ENCODE measurements at places on chromosomes 1 and 21. TPM values are rescaled to one million over a fixed set of nuclear protein-coding genes. Genes with fewer than 3 reads are reported as not detected.
A peak's percentile ranks its signal among the peaks of the same experiment; 100 is the strongest.

GRCh38 chr1:229570891-229571516 is 12.5 kb upstream of the ABCB10 start:
- no peak for DNase-seq

The RNF186 gene
- polyA plus RNA-seq: not detected

DNA sequence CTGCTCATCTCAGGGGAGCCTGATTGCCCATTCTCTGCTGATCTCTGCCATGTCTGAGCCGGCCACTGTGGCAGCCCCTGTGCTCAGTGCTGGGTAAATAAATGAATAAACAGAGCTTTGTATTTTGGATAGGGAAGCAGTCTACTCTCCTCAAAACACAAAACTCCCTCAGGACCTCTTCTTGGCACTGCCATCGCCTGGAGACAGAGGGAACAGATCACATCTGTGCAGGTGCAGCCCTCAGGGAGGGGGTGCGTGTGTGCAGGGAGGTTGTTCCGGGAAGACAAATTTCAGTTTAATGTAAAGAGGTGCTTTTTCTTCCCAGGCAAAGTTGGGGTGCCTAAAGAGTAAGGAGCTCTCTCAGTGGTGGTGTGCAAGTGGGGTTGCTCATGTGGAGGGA is 7.7 kb upstream of the FAM167B start:
- DNase-seq: no peak

DNA sequence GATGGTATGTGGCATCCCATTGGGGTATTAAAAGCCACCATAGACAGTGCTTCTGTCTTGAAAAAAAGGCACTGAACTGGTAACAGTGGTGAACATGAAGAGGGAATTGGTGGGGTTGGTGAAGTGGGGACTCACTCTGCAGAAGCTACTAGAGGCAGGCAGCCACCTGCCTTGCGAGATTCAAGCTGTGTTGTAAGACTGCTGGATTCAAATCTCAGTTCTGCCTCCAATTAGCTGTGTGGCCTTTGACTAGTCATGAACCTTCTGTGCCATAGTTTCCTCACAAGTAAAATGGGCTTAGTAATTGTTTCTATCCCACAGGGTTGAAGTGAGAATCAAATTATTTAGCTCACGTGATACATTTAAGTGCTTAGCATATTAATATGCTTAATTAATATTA is 16.6 kb upstream of the ELOA start:
- DNase-seq: no peak

DNA sequence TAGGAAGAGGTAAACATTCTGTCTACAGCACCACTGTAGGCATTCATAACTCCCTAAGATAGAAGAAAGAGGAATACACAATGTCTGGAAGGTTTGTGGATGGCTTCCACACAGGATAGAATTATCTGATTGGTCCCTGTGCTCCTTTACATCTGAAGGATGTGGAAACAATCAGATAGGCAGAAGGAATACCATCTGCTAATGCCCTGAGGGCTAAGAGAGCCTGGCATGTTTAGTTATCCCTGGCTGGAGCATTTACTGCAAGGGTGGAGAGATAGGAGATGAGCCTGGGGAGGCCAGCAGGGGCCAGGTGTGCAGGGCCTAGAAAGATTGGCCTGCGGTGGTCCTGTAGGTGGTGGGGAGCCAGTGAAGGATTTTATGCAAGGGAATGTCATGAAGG is 8.6 kb upstream of the ACBD3 start:
- no peak for DNase-seq

DNA sequence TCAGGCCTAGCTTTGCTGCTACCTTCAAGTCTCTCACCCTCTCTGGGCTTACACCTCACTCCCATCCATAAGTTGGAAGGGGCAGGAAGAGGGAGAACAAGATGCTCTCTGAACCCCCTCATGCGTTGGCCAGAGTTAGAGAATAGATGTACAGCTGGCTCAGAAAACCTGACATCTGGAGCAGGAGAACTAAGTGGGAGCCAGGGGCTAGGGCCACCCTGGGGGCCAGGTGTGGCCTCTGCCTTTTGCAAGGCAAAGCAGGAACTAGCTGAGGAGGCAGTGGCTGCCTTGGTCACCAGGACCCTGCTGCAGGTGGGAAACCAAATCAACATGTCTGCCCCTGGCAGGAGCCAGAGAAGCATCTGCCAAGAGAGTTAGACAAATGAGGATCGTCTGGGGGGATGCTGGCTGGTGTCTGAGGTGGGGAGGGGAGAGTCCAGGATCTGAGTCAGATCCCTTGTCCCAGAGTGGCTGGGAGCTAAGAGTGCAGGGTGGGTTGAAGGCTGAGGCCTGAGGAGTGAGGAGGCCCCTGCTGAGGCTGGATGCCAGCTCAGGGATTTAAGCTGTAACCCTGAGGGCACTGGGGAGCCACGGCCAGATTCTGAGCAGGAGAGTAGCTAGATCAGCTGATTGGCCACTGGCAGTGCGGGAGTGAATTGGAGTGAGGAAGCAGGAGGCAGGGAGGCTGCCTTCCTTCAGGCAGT is 115.0 kb downstream of the EPHB2 start:
- DNase-seq: no peak

DNA sequence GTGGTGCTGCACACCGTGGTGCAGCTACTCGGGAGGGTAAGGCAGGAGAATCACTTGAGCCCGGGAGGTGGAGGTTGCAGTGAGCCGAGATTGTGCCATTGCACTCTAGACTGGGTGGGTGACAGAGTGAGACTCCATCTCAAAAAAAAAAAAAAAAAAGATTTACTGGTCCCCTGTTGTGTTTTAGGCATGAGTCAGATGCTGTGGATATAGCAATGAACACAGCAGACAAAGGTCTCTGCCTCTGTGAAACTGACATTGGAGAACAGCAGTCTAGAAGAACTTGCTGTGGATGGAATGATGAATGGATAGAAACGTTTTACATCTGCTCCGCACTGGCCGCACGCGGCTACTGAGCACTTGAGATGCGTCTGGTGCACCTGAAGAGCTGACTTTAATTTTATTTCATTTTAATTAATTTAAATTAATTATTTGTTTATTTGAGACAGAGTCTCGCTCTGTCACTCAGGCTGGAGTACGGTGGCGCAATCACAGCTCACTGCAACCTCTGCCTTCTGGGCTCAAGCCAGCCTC is 24.5 kb upstream of the EPHA2 start:
- peak; percentile 60 for DNase-seq

- peak; percentile 14 for DNase-seq
Observed at GRCh38 chr1:156767879-156768604, 707 bp downstream of the PRCC start.

The ANGPTL3 gene
- polyA plus RNA-seq: not detected

DNA sequence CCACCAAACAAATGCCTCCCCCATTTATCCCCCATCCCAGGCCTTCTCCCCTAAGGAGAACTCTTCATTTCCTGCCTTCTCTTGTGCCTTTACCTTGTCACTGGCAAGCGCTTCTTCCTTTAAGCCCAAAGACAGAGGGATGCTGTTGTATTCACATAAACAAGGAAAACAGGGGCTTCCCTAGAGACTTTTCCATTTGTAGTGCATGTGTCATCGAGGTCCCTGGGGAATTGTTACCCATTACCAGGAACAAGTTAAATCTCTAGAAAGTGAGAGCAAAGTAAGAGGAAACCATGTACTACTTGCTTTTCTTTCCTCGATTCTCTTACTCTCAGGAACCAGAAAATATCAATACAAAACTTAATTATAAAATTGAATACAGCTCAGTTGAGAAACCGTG is 114.4 kb upstream of the DPT start:
- peak; percentile 11 for DNase-seq

DNA sequence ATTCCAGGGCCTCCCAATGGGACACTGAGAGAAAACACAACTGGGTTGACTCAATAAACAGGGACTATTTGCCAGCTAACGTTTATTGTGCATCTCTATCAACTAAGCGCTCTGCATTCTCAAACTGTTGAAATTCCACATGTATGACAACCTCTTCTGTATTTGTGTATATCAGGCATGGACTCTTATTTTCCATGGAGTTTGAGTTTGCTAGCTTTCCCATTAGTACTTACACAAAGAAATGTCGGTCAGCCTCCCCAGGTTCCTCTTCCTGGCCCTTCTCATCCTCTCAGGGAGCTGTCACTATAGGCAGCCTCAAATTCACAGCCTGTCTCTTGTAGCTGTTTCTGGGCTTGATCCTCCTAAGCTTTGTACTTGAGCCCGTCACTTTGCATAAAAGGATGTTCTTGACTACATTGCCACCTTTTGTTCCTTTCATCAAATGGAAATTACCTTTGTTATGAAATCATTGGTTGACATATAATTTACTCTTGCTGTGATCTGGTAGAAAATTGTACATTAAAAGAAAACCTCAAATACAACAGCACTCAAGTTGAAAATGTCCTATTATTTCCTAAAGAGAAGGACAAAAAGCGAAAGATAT is 60.0 kb upstream of the NTPCR start:
- DNase-seq: no peak

DNA sequence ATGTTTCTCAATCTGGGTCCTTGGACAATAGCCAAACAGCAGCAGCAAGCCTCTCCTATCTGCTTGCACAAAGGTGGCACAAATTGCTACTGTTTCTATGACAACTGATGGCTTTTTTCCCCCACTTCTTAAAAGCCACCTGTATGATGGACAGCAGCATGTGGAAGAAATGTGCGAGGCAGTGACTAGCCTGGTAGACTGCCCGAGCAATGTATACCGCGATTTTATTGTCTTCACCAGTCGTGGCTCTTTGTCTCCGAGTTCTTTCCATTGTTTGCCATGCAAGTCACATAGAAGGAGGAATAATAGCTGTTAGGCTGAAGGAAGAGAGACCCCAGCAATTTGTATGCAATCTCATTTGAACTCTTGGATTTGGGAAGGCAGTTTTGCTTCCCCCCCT is 79.4 kb downstream of the S1PR1 start:
- no peak for DNase-seq

The PGBD5 gene
- 0.66 TPM for polyA plus RNA-seq

- DNase-seq: no peak
Observed at GRCh38 chr1:246765521-246765920, 41.3 kb downstream of the SCCPDH start.

GRCh38 chr1:94399453-94399852 is 18.7 kb upstream of the ABCD3 start:
- no peak for DNase-seq

- no peak for DNase-seq
Observed at GRCh38 chr1:220032911-220033310, 13.4 kb downstream of the EPRS1 start.

DNA sequence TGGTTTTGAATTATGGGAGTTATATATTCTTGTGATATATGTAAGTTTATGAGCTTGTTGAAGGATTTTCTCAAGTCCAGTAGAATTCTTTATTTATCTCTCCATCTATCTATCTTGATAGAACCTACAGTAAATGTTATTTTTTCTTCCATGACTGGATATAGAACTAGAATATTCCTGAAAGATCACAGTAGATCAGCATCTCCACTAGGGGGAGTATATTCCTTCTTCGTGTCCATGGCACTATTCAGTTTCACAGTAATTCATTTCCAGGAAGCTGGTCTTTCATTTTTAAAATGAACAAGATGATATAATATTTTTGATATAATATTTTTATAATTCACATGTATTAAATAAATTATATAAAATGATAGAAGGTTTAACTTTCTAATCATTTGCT is 18.8 kb downstream of the TMPRSS15 start:
- no peak for DNase-seq

DNA sequence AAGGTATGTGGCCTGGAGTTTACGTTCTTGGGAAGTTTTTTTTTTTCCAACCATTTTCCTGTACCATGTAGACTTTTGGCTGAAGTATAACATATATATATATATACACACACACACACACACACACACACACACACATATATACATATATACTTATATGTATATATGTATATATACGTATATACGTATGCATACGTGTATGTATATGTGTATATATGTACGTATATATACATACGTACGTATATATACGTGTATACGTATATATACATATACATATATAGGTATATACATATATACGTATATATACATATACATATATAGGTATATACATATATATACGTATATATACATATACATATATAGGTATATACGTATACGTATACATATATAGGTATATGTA is 18.9 kb downstream of the CR1 start:
- DNase-seq: no peak

DNA sequence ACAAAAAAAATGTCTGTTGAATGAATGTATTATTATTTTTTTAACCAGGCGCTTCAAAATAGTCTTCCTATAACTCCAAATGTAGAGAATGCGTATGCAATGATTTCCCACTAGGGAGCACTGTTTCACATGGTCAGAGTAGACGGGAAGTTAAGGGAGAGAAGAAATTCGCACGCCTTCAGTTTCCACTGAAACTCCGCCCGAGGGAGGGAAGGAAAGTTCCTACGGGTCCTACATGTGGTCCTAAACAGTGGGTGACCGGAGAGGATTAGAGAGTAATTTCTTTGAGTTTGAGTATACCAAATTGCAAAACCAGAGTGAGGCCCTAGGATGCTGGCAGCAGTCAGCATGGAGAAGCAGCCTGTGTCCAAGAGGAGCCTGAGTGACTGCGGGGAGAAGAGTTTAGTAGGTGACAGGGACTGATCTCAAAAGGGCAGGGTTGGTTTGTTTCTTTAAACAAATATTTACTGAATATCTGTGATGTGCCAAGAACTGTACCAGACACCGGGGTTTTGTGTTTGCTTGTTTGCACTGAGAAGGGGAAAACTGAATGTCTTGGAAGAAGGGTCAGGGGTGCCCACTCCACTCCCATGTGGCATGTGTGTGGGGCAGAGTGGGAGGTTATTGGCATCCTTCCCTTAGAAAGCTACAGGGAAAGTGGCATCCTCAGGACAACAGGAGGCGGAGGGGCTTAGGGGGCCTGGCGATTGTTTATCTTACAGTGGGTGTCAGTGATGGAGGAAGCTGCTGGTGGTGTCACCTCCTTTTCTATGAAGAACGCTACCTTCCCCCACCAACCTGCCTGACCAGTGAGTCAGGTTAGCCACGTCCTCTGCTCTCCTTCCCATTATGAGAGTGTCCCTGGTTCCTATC is 22.8 kb downstream of the RNU5D-1 start:
- DNase-seq: peak; percentile 40

GRCh38 chr1:66998972-66999371 is 55.0 kb downstream of the SLC35D1 start:
- DNase-seq: no peak

GRCh38 chr1:234605983-234606783 is 3.8 kb downstream of the IRF2BP2 start:
- DNase-seq: no peak

DNA sequence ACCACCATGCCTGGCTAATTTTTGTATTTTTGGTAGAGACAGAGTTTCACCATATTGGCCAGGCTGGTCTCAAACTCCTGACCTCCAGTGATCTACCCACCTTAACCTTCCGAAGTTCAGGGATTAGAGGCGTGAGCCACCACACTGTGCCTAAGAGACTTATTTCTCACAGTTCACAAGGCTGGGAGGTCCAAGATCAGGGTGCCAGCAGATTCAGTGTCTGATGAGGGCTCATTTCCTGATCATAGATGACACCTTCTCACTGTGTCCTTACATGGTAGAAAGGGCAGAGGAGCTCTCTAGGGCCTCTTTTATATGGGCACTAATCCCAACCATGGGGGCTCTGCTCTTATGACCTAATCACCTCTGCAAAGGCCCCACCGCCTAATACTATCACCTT is 58.8 kb downstream of the ARHGEF10L start:
- DNase-seq: no peak

The CTH gene
- polyA plus RNA-seq: 2.3 TPM

The KCNJ9 gene
- not detected for polyA plus RNA-seq

GRCh38 chr1:165129568-165130164 is 226.8 kb downstream of the LMX1A start:
- peak; percentile 61 for DNase-seq

- DNase-seq: no peak
Observed at GRCh38 chr1:234719454-234720251, 109.7 kb upstream of the IRF2BP2 start.
